ENCODE measurements at places on chromosomes 1 and 21.

DNA sequence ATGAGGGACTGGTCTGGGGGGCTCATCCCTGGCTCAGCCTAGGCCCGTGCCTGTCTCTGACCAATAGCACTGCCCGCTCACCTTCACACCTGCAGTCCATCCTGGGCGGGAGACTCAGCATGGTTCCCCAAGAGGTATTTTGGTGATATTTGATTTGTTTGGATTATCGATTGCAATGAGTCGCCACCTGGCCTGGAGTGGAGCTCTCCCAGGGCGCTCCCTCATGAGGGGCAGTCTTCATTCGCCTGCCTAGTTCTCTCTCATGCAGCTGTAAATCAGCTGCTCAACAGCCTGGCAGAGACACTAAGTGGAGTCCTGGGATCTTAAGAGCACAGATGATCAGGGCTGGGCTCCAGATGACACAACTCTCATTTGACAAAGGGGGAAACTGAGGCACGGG is 90.1 kb upstream of the ACTL8 start:
- no peak for DNase-seq

DNA sequence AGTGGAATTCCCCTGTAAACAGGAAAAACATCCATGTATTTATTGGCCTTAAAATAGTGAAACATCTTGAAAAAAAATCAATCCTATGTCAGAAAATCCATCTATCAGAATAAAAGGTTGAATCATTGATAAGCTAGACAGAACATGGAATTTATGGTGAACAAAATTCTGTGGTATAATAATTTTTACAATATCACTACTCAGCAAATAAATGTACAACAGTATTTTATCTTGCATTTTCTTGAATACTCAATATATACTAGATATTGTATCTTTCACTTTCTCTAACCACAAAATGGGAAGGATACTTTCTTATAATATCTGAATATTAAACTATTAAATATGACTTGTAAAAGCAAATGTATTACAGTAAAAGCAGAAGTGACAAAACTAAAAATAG is 5.7 kb upstream of the UBE4B start:
- no peak for DNase-seq

- DNase-seq: no peak
Observed at GRCh38 chr21:31201548-31201947, 142.5 kb downstream of the TIAM1 start.

DNA sequence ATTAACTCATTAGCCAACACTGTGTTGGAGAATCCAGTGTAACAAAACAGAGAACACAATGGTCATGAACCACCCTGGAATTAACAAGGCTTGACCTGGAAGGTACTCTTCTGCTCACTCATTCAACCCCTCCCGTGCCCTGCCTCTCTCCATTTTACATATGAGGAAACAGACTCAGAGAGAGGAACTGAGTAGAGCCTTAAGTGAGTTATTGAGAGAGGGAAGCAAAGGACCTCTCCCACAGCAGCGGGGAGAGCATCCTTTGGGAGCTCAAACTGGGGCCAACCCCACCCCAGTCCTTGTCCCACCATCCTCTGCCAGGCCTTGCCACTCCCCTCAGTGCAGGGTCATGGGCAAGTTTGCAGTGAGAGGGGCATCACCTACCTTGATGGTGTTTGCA is 1.4 kb downstream of the S100A12 start:
- DNase-seq: no peak

- DNase-seq: no peak
Observed at GRCh38 chr1:67058242-67058641, 4.3 kb upstream of the SLC35D1 start.

- no peak for DNase-seq
Observed at GRCh38 chr1:207839083-207839413, 71.9 kb downstream of the CD34 start.

DNA sequence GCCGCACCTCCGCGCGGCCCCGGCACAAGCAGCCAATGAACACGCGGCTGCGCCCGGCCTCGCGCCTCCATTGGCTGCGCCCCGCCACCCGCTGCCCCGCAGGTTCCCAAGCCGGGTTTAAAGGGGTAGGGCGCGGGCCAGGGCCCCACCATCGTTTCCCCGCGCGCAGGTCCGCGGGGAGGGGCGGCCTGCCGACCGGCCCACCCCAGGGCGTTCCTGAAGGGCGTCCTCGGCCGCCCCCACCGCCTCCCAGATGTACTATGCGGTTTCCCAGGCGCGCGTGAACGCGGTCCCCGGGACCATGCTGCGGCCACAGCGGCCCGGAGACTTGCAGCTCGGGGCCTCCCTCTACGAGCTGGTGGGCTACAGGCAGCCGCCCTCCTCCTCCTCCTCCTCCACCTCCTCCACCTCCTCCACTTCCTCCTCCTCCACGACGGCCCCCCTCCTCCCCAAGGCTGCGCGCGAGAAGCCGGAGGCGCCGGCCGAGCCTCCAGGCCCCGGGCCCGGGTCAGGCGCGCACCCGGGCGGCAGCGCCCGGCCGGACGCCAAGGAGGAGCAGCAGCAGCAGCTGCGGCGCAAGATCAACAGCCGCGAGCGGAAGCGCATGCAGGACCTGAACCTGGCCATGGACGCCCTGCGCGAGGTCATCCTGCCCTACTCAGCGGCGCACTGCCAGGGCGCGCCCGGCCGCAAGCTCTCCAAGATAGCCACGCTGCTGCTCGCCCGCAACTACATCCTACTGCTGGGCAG is at the start of gene OLIG1:
Gene OLIG1 (plus strand): TSS at position 148 of the 750 bp plus-strand sequence. CDS start 106 bp downstream, at position 254.
- DNase-seq: no peak

GRCh38 chr1:209884665-209885117 is 53.3 kb upstream of the SYT14 start:
- peak; percentile 94 for DNase-seq

DNA sequence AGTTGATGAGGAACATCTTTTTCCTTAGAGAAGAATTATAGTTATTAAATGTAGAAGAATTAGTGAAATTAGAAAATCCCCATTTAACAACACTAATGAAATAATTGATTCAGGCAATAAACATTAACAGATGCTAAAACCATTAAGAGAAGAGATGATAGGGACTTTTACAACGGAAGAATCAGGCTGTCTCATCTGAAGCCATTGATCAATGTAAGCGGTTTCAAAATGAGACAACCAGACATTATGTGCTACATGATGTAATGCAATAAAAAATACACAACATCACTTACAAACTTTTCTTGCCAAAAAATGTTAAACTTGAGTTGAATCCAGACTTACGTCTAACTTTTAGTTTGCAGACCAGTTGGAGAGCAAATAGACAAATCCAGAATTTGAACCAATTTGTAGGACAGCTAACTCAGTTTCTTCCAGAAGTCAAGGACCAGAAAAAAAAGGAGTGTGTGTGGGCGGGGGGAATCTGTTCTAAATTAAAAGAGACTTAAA is 165.4 kb upstream of the DPT start:
- DNase-seq: no peak

GRCh38 chr1:230568008-230568407 is 74.3 kb upstream of the COG2 start:
- DNase-seq: no peak

GRCh38 chr1:110200666-110201065 is 9.4 kb upstream of the KCNC4 start:
- no peak for DNase-seq

DNA sequence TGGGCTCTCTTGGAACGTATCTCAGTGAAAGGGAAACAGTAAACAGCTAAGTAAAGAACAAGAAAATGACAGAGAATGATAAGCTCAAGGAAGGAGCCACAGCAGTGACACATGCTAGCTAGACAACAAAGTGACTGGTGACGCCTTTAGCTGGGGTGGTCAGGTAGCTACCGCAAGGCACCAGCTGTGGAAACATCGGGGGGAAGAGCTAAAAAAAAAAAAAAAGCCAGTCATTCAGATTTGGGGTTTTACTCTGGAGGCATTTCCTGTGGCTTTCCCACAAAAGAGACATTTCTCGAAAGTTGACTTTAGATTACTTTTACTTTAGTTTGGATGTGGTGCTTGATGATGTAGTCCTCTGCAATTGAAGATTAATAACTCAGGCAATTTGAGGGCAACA is 2.1 kb downstream of the FHAD1 start:
- DNase-seq: no peak

DNA sequence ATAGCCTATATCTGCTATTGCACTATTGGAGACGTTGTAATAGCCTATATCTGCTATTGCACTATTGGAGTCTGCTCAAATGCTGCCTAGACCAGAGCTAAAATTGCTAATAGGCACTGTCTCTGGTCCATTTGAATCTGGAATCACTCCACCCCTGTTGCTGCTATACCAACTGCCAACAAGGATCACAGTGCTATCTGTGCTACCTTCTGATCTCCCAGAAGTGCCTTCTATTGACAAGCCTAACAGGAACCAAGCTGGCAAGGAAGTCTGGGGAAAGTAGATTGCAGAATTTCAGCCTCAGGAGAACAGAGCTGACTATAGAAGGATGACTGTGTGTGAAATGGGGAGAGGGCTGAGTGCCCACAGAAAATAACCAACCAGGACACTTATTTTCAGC is 15.9 kb downstream of the RWDD3 start:
- no peak for DNase-seq

All from smooth muscle cell of the brain vasculature (primary cell).